ENCODE measurements at places on chromosomes 5 and 9. TPM values are rescaled to one million over a fixed set of nuclear protein-coding genes. Genes with fewer than 3 reads are reported as not detected.

The CAVIN4 gene
- total RNA-seq, result 0.33 TPM

The AGTPBP1 gene
- total RNA-seq, result 30.8 TPM

The FYB1 gene
- total RNA-seq, result 270 TPM

The ELOVL7 gene
- 0.44 TPM for total RNA-seq

The IL31RA gene
- not detected for total RNA-seq

The CD72 gene
- 11.4 TPM for total RNA-seq

The MTREX gene
- 71.2 TPM for total RNA-seq

The TICAM2 gene
- 1.8 TPM for total RNA-seq

The GOLM1 gene
- 3.0 TPM for total RNA-seq

The C1QTNF3 gene
- 2.7 TPM for total RNA-seq

The TOPORS gene
- 12.1 TPM for total RNA-seq

The OMD gene
- not detected for total RNA-seq

The FOXI1 gene
- not detected for total RNA-seq

The TSLP gene
- total RNA-seq, result 0.20 TPM

The STPG3 gene
- total RNA-seq, result not detected
